ENCODE measurements at places on chromosomes 4 and X.

- no peak for DNase-seq
Observed at GRCh38 chrX:10146346-10146745, 10.4 kb upstream of the CLCN4 start.

- no peak for DNase-seq
Observed at GRCh38 chr4:140094438-140095420, 59.3 kb downstream of the MAML3 start.

DNA sequence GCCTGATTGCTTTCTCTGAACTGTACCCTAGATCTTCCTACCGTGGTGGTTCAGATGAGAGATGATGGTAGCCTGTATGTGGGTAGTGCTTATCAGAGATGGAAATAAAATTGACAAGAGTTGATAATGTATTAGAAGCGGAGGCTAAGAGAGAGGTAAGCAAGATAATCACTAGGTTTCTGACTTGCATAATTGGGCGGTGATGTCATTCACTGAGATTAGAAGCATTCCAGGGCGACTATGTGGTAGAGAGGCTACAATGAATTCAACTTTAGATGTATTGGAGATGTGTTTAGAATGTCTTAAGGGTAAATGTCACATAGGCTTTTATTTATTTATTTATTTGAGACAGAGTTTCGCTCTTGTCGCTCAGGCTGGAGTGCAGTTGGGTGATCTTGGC is 415 bp upstream of the TENM3 start:
- no peak for DNase-seq

DNA sequence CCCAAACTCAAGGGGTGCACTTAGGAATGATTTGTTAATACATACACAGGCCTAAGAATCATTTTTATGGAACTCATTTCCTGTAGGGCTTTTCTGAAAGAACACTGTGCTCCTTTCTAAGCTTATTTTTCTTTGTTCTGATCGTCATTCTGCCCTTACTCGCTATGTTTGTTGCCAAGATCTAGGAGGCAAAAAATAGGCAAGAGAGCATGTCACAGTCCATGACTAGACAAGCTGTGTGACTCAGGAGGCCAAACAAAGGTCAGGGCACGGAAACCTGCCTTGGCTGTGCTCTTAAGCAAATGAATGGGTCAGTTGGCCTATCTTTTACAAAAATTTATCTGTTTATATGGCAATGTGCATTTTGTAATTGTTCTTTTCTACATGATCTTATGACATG is 42.5 kb upstream of the C1GALT1C1 start:
- DNase-seq = no peak

GRCh38 chr4:155684892-155685541 is 18.4 kb downstream of the GUCY1A1 start:
- DNase-seq = no peak

DNA sequence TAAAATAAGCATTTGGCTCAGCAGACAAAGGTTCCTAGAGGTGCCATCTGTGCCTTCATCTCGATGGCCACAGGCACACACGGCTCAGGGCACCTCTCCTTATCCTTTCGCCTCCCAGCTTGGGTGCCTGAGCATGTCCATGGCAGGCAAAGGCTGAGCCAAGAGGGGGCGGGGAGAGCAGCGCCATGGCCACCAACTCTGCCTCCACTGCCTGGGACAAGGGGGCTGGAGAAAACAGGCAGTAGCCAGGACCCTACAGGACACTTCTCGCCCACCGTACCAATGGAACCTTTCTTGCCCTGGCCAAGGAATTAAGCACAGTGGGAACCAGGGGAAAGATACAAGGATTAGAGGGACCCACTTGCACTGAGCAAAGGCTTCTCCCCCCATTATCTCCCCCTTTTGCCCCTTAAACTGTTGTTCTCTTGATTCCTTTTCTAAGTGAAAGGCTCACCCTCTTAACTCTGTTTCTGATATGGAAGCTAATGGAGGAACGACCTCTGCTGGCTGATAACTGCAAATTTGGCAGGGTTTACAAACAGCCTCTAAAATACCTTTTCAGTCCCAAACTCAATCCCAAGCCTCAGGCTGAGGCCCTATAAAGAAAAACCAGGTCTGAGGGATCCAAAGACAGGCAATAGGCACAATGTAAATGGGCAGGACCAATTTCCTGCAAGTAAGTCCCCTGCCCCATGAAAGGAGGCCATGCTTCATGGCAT is 335.2 kb downstream of the ADAM29 start:
- DNase-seq = peak; percentile 58

DNA sequence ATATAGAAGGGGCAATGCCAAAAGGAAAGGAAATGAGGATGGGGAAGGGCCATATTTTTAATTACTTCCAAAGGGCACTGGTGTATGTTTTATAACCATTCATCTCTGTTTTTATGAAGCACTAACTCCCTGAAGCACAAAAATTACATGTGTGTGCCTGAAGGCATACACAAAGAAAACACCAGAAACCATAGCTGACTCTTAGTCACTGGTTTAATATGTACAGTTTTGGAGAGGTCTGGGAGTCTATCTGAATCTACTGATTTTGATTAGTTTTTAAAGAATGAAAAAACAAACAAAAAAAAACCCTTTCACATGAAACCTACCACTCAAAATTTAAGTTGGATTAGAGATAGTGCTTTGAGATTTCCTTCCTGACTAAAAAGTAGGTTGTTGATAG is 438.7 kb downstream of the RPA4 start:
- no peak for DNase-seq

- no peak for DNase-seq
Observed at GRCh38 chr4:74158466-74159142, 686 bp downstream of the MTHFD2L start.

GRCh38 chr4:155789391-155789790 is 30.6 kb downstream of the GUCY1B1 start:
- DNase-seq = no peak

DNA sequence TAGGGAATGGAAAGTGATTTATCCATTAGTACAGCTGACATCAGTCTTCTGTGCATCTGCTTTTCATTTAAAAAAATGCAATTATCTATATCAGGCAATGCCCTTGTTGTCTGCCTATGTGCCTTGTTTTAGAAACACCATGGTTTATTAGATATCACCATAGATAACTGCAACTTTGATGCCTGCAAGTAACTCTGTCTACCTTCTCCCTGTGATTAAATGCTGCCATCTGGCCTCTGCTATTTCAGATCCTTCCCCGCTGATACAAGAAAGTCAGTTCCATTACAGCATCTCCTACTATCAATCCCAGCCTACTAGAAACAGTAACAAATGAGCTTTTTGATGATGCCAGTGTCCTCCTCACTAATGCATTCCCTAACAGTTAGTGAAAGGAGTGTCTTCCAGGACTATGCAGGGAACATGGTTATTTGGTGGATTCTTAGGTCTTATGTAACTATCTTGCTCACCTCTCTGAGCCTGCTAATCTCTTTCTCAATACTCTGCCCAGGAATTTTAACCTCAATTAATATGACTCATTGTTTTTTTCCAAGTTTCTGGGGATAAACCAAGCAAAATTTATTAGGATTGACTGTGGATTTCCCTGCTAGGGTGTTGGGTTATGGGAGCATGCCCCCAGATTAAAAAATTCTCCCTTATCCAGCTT is 444.9 kb downstream of the RAPGEF2 start:
- DNase-seq = no peak

- peak; percentile 6 for DNase-seq
Observed at GRCh38 chr4:104591510-104591911, 96.8 kb upstream of the CXXC4 start.

DNA sequence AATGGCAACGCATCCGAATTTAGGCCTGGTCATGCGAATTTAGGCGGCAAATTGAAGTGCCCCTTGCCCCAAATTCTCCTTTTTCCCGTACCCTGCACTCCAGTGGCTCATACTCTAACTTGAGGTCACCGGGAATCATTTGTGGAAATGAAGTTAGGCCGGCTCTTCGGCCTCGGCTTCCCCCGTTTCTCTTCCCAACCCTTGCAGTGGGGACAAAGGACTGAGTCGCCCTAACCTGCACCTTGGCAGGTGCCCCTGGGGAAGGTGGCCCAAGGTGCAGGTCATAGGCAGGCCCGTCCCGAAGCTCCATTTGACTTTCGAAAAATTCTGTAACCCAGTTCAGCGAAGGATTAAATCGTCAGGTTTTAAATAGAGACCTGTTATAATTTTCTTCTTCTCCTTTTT is 811 bp downstream of the SRD5A3 start:
- DNase-seq = no peak

GRCh38 chr4:8182858-8183725 is 16.0 kb upstream of the SH3TC1 start:
- no peak for DNase-seq

GRCh38 chr4:23837371-23837770 is 52.5 kb downstream of the PPARGC1A start:
- no peak for DNase-seq

GRCh38 chr4:17708992-17709762 is 72.2 kb downstream of the FAM184B start:
- DNase-seq = no peak

- no peak for DNase-seq
Observed at GRCh38 chr4:148643851-148644250, 201.6 kb upstream of the NR3C2 start.

DNA sequence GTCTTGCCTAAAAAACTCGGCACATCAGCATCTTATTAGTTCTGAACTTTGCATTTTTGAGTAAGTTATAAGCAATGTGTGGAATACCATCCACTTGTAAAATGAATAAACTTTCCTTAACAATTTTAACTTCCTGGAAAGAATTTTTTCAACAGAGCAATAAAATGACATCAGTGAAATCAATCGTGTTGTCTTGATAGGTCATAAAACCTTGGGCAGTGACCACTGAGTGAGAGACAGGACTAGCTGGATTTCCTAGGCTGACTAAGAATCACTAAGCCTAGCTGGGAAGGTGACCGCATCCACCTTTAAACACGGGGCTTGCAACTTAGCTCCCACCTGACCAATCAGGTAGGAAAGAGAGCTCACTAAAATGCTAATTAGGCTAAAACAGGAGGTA is 403.0 kb upstream of the CNKSR2 start:
- DNase-seq = no peak

DNA sequence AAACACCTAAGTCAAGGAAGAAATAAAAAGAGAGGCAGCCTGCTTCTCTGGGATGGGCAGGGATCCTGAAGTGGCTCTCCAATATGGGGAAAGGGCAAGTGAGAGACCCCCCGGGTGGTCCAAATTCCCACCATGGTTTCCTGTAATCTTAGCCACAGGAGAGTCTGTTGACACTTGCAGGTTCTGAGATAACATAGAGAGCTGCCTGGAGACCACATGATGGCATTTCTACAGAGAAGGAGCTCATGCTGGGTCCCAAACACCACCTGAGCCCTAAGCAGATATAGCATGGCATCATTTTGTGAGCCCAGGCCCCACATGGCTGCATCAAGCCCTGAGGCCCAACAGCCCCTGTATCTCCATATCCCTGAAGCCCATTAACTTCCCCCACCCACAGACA is 26.1 kb downstream of the PABPC1L2B start:
- DNase-seq = no peak

DNA sequence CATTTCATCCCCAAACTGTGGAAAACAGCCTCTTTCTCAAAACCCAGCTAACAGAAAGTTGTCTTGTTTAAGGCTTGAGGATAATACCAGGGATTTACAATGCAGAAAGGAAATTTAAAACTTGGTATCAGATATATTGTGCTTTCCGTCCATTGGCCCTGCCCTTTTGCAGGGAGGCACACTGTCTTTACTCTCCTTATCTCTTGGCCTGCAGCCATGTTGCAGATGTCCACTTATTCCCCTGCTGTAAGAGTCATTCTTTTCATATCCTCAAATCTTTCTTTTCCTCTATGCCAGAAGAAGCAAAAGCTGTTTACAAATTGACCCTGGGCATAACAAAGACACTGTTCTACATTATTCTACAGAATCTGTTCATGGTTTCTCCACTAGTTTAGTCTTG is 75.6 kb upstream of the DYNLT3 start:
- peak; percentile 56 for DNase-seq

DNA sequence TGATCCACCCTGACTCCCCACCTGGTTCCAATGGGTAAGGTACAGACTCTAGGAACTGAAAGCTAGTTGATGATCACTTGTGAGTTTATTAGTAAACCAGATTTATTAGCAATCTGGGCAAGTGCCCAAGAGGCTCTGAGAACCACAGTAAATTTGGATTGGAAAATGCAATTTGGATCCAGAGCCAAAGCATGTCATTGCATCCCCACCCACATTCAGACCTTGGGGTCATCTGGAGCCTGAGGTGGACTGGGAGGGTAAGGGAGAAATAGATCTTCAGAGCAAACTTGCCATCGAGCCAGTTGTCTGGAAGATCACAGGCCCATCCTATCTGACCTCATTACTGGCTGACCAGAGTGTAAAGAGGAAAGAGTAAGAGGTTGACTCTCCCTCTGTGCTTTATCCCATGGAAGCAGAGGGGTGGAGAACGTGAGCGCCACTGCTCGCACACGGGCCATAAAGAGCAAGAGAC is 78.7 kb upstream of the RASGEF1B start:
- DNase-seq = no peak

DNA sequence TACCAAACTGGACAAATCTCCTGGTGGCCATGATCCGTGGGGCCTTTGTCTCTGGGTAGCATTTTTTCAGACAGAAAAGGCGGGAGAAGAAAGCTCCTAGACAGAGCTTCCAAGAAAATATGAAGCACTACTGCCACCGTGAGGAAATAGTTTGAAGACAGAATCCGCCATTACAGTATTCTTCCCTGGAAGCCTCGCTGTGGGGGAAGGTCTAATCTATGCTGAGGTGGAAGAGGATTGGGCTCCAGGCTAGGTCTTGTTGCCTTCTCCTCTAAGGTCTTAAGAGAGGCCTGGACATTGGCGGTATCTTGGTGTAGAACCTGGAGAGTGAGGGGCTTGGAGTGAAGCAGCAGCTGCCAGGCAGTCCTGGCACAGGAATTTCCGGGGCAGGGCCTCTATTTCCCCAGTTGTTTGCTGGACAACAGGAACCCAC is 218.9 kb downstream of the OR13H1 start:
- DNase-seq = peak; percentile 90

DNA sequence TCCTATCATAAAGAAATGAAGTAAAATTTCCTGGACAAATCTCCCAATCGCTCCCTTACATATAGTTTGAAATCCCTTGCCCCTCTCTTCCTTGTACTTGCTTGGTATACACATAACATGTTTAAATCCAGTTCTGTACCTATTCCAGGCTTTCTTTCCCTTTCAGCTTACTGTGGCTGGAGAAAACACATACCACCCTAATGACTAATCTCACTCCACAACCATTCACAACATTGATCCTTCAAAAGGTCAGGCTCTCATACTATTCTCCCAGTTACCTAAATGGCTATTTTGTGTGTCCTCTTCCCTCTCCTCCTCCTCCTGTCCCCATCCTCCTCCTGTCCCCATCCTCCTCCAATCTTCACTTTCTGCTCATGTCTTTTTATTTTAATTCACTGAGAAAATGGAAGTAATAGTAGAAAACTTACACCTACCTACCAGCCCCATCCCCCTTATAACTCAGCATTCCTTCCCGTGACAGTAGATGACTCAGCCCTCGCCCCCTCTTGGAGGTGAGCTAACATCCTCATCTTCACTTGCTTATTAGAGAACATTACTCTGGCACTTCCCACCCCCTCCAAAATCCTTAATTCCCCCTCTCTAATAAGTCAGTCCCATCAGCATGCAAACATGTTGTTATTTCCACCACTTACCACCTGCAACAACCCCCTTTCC is 77.5 kb downstream of the IL15 start:
- no peak for DNase-seq

All from SK-MEL-5 (cell line).